ENCODE measurements at places on chromosomes 4 and X. TPM values are rescaled to one million over a fixed set of nuclear protein-coding genes. Genes with fewer than 3 reads are reported as not detected.

DNA sequence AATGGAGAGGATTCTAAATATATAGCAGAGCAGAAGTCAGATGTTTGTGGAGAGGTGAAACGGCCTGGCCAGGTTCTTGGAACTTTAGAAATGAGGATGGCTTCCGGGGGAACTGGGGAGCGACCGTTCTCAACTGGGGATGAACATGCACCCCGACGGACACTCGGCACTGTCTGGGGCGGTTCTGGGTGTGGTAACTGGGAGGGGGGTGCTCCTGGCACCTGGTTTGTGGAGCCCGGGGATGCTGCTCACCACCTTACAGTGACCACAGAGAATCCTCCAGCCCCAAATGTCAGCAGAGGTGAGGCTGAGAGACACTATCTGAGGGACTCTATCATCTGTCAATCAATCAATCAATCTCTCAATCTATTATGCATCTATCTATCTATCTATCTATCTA, 69.0 kb upstream of the PPP2R3B start:
- H3K27ac ChIP-seq: no peak overlapping the region
- peaks cover 8% of the 10 kb centered on the region for H3K4me1 ChIP-seq
- no peaks in the 10 kb centered on the region for H3K36me3 ChIP-seq
- DNase-seq: no peak
- H3K27me3 ChIP-seq: peaks cover 13% of the 10 kb centered on the region

GRCh38 chrX:154597221-154597620, 12.3 kb downstream of the CTAG1A start:
- H3K4me3 ChIP-seq: no peak overlapping the region
- no peak overlapping the region for H3K27ac ChIP-seq
- no peaks in the 10 kb centered on the region for H3K36me3 ChIP-seq

DNA sequence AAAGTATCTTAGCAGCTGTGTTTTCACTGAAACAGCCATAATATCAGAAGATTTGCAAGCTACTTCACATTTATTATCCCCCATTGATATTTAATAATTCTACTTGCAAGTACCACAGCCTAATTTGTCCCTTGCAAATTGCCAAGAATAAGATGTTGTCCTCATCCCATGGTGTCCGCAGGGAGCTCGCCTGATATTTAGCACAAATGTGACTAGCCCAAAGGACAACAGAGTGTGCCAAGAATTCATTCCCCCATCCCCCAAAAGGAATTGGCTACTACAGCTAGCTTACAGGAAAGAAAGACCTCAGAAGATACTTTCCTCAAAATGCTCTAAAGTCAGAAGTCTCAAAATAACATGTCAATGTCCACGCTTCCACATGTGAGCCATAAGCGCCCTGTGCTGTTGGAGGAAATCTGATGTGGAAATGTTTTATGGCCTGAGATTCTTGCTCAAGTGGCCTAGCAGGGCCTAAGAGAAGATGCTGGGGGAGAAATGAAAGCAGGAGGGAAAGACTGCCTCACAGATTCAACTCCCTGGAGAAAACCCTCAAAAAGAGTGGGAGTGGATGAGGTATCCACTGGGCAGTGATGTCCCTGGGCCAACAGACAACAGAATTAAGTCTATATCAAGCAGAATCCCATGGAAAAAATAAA, 111.4 kb downstream of the SH3KBP1 start:
- DNase-seq: no peak
- no peak overlapping the region for H3K27ac ChIP-seq
- peaks cover 5% of the 10 kb centered on the region for H3K27me3 ChIP-seq
- no peaks in the 10 kb centered on the region for H3K36me3 ChIP-seq
- no peaks in the 10 kb centered on the region for H3K4me1 ChIP-seq

DNA sequence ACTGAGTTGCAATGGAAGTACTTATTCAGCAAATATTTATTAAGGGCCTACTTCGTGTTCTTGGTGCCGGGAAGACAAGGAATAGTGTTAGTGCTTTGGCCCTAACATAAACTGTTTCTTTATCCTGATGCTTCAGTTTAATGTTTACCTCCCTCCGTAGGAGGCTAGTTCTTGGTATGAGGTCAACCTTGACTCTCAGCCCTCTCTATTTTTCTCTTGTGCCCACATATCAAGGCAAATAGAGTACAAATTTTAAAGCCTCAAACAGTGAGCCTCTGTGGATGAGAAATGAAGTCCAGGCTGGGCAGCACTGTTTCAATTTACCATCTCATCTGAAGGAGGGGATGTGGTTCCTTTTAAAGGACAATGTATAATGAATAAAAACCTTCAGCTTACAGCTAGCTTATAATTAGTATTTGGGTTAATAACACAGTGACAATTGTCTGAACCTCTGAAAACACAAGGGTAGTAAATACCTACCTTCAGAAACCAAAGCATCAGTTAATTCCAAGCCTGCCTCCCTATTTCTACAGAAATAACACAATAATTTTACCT, 68.5 kb downstream of the SH3RF1 start:
- H3K27ac ChIP-seq: peak overlapping the region; percentile 67
- no peaks in the 10 kb centered on the region for H3K27me3 ChIP-seq
- H3K4me3 ChIP-seq: no peak overlapping the region
- no peak for DNase-seq
- no peaks in the 10 kb centered on the region for H3K4me1 ChIP-seq

DNA sequence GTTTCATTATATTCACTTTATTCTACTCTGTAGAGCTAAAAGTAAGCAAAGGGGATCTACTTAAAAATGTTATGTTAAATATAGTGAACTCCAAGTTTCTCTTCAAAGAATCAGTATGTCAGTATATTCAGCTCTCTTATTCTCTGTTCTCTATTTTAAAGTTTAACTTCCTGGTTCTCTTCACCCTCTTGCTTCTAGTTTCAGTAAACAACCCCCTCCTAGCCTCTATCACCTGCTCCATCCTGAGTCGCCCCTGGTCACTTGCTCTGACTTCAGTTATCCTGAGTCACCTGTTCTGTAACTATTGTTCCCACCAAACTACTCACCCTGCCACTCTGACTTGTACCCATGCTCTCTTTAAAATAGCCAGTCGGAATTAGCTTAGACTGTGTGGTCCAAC, 180.9 kb upstream of the AADAT start:
- no peaks in the 10 kb centered on the region for H3K4me1 ChIP-seq
- DNase-seq: no peak
- no peak overlapping the region for H3K27ac ChIP-seq
- no peaks in the 10 kb centered on the region for H3K27me3 ChIP-seq
- H3K36me3 ChIP-seq: no peaks in the 10 kb centered on the region

DNA sequence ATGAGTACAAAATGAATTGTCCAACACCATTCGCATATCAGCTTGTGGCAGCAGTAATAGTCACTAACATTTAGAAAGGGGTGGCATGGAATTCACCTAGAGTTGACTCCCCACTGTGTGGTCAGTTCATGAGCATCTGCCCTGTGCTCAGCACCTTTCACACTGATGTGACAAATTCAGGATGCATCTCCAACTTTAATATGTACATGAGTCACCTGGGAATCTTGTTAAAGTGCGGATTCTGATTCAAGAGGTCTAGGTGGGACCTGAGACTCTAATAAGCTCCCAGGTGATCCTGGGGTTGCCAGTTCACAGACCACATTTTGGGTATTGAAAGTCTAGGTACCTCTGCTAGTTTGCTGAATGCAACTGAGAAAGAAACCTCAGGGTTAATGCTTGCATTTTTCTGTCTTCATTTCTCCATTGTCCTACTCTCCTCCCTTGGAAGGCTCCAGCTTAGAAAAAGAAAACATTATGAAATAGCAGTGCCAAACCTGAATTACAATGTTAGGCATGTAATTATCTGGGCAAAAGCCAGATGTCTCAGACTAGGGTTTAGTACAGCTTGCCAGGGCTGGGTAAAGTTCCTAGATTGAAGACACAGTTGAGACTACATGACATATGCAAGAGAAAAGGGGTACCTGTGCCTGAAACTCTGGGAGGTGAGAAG, 32.7 kb downstream of the TMSB4X start:
- H3K4me1 ChIP-seq: no peaks in the 10 kb centered on the region
- H3K4me3 ChIP-seq: no peak overlapping the region
- peaks cover 10% of the 10 kb centered on the region for H3K27me3 ChIP-seq
- H3K36me3 ChIP-seq: no peaks in the 10 kb centered on the region

GRCh38 chrX:150099316-150099715, 161.0 kb upstream of the EOLA2 start:
- no peaks in the 10 kb centered on the region for H3K4me1 ChIP-seq
- no peaks in the 10 kb centered on the region for H3K36me3 ChIP-seq
- H3K27ac ChIP-seq: no peak overlapping the region
- DNase-seq: no peak
- H3K4me3 ChIP-seq: no peak overlapping the region

DNA sequence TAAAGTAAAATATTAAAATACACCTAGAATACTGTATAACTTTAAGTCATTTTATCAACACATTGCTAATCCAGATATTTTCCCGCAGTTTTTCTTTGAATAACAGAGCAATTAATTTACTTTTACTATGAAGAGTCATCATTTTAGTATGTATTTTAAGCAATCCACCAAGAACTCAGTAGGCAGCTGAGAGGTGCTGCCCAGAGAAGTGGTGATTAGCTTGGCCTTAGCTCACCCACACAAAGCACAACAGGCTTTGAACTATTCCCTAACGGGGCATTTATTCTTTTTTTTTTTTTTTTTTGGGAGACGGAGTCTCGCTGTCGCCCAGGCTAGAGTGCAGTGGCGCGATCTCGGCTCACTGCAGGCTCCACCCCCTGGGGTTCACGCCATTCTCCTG, 74.4 kb downstream of the CD38 start:
- DNase-seq: no peak
- no peaks in the 10 kb centered on the region for H3K4me1 ChIP-seq
- no peak overlapping the region for H3K4me3 ChIP-seq
- H3K27ac ChIP-seq: no peak overlapping the region

Gene MID1
- 11.9 TPM for total RNA-seq
